B cell (primary cell): ENCODE measurements at places on chromosomes 11 and 22. TPM values are rescaled to one million over a fixed set of nuclear protein-coding genes. Genes with fewer than 3 reads are reported as not detected.

GRCh38 chr11:120524536-120525085 lies 13.1 kb downstream of the GRIK4 start:
- no peak overlapping the region for H3K4me3 ChIP-seq
- no peaks in the 10 kb centered on the region for H3K4me1 ChIP-seq
- no peaks in the 10 kb centered on the region for H3K36me3 ChIP-seq
- no peak overlapping the region for H3K27ac ChIP-seq
- peaks cover 14% of the 10 kb centered on the region for H3K27me3 ChIP-seq

GRCh38 chr22:35464399-35464798 lies 64.5 kb downstream of the MCM5 start:
- peaks cover 10% of the 10 kb centered on the region for H3K4me1 ChIP-seq
- no peaks in the 10 kb centered on the region for H3K36me3 ChIP-seq
- H3K4me3 ChIP-seq, result no peak overlapping the region
- H3K27me3 ChIP-seq, result no peaks in the 10 kb centered on the region

DNA sequence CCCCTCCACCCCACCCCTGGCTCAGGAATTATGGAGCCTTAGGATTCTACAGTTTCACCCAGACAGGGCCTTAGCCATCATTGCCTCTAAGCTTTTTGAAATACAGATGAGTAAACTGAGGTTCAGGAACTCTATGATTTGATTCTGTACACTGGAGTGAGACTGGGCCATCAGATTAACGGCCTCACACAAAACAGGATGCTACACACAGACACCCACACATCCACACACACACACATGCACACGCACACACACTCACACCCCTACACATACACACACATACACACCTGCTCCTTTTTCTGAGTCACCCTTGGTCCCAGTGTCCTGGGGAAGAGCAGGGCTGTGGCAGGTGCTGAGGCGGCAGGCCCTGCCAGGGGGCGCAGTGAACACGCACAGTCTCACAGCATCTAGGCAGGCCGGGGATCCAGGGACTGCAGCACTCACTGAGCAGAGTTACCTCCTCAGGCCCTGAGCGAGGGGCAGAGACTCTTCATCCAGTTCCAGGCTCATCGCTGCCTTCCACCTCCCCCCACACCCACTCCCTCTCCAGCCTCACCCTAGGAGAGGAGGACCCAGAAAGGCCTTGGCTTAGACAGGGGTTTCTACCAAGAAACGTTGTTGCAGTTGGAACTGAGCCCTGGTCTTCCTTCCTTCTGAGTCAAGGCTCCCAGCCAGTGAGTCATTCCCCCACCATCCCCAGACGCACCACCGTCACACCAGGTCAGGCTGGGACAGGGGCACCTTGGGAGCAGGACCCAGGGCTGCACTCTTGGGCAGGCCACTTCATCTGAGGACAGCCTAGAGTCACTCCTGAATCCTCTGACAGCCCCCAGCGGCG lies 89.8 kb upstream of the PARVA start:
- H3K4me3 ChIP-seq, result no peak overlapping the region
- H3K36me3 ChIP-seq, result no peaks in the 10 kb centered on the region
- no peak for DNase-seq
- H3K4me1 ChIP-seq, result peaks cover 5% of the 10 kb centered on the region

Gene GRAP2
- total RNA-seq, result 13.5 and 14.4 TPM in 2 replicates

Gene SLC22A6
- total RNA-seq, result not detected in 2 replicates

Gene DNAJB7
- not detected in 2 replicates for total RNA-seq

Gene PATE1
- not detected in 2 replicates for total RNA-seq

DNA sequence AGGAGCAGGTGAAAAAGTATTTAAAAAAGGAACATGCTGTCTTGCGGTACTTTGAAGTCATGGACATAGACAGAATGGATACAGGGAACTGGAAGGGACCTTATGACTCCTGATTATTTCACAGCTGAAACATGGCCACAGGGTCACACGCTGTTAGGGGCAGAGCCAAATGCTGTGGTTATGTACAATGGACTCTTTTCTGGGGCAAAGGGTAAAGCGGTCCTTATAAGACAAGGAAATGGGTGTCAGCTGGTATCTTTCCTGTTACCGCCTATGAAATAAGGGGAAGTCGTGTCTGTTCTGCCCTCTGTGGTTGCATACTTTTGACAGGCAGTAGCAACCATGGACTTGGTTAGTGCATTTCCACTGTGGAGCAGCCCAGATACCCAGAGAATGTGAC lies 12.8 kb upstream of the ST14 start:
- peaks cover 34% of the 10 kb centered on the region for H3K4me1 ChIP-seq
- peak overlapping the region; percentile 61 for H3K27ac ChIP-seq
- H3K27me3 ChIP-seq, result no peaks in the 10 kb centered on the region
- H3K36me3 ChIP-seq, result peaks cover 17% of the 10 kb centered on the region

DNA sequence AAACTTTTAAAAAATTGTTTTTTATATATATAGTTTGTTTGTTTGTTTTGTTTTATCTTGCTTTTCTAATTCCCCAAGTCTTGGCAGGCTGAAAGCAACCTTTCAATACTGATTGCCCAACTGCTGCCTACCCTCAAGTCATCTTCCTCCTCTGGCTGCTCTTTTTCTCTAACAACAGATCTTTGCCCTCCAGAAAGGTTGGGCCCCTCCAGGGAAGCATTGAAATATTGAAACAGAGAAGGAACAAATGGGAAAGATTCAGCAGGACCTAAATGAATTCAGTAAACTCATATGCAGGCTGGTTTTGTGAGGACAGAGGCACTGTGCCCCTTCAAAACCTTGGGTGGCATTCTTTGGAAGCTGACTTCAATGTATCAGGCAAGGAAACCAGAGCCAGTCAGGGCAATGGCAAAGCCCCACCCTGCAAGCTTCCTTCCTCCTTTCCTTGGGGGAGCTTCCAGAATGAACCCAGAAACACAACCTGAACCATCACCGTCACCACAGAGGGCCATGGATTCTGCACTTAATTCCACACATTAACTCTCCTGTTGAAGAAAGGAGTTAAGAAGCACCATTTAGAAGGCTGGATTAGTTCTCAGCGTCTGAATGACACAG lies 815 bp upstream of the MS4A6A start:
- no peak overlapping the region for H3K4me3 ChIP-seq
- peaks cover 1% of the 10 kb centered on the region for H3K36me3 ChIP-seq
- no peaks in the 10 kb centered on the region for H3K27me3 ChIP-seq
- no peak overlapping the region for H3K27ac ChIP-seq
- H3K4me1 ChIP-seq, result peaks cover 48% of the 10 kb centered on the region

Gene CDCA5
- 0.78 and 1.4 TPM in 2 replicates for total RNA-seq

DNA sequence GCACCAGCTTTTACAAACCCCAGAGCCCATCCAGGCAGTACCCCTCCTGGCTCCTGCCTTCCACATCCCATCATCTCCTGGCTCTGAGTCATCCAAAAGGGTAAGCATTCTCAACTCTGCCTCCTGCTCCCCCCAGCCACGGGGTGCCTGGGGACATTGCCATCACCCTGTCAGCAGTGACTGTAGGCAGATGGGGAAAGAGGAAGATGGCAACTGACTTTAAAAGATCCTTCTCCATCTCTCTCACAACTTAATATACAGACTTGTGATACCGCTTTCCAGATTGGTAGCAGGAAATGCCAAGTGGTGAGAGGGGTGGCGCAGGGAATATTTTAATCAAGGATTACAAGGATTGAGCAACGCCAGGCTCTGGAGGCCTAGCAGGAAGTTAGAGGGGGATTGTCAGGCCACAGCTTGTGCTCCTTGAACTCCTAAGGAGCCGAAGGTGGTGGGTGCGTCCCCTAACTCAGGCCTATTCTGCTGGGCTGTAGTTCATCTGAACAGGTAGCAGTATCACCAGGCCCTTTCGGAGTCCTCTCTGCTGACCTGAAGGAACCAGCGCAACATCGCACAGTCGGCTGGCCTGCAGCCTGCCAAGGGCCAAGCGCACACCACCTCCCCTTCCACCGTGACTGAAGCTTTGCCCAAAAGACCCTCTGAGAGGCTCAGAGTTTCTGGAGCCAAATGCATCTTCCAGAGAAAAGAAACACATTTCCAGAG lies 83.3 kb downstream of the ZC3H12C start:
- H3K4me3 ChIP-seq, result no peak overlapping the region
- DNase-seq, result no peak
- peaks cover 7% of the 10 kb centered on the region for H3K27me3 ChIP-seq
- H3K36me3 ChIP-seq, result no peaks in the 10 kb centered on the region
- H3K4me1 ChIP-seq, result peaks cover 4% of the 10 kb centered on the region
- H3K27ac ChIP-seq, result no peak overlapping the region

DNA sequence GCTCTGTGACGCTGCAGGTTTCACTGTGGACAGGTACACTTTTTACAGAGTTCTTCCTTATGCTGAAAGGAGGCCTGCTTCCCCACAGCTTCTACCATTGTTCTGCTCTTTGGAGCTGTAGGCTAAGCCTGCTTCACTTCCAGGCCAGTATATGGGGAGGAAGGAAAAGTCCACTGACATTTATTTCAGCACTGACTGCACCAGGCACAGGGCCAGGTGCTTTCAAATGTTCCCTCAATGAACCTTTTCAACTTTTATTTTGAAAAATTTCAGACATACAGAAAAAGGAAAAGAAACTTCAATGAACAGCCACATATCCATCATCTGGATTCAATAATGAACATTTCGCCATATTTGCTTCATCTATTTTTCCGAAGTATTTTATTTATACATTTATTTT lies 22.0 kb downstream of the POU2F3 start:
- H3K27me3 ChIP-seq, result no peaks in the 10 kb centered on the region
- no peaks in the 10 kb centered on the region for H3K36me3 ChIP-seq
- no peak overlapping the region for H3K4me3 ChIP-seq
- H3K27ac ChIP-seq, result no peak overlapping the region
- no peaks in the 10 kb centered on the region for H3K4me1 ChIP-seq
- no peak for DNase-seq

Gene MMP8
- not detected in 2 replicates for total RNA-seq

DNA sequence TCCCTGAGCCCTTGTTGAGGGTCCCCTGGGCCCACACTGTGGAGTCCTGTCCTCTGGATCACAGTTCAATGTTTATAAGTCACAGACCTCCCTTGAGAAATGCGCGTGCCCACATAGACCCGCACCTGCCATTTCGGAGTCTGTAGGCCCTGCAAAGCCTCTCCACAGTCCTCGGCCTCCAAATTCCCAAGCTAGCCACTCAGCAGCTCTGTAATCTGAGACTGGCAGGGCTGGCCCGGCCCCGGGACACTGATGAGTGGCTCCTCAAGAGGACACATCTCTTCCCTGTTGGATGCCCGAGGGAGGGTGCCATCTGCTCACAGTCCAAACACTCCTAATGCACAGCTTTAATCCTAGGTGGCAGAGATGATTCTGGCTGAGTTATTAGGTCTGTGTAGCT lies 39.1 kb downstream of the B3GAT1 start:
- H3K36me3 ChIP-seq, result no peaks in the 10 kb centered on the region
- H3K4me3 ChIP-seq, result no peak overlapping the region
- H3K27ac ChIP-seq, result no peak overlapping the region
- no peaks in the 10 kb centered on the region for H3K4me1 ChIP-seq

DNA sequence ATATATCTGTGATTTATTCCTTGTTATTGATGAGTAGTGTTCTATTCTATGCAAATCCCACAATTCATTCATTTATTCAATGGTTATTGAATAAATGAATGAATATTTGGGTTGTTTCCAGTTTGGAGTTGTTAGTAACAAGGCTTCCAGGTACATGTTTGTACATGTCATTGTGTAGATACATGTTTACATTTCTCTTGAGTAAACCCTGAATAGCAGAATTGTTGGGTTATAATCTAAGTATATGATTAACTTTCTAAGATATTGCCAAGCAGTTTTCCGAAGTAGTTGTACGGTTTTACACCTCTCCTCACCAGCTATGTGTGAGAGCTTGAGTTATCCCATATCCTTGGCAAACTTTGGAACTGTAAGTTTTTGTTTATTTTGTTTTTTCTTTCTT lies 18.5 kb upstream of the OR8G1 start:
- H3K27ac ChIP-seq, result no peak overlapping the region
- H3K4me1 ChIP-seq, result no peaks in the 10 kb centered on the region
- H3K36me3 ChIP-seq, result no peaks in the 10 kb centered on the region
- no peaks in the 10 kb centered on the region for H3K27me3 ChIP-seq
- H3K4me3 ChIP-seq, result no peak overlapping the region

DNA sequence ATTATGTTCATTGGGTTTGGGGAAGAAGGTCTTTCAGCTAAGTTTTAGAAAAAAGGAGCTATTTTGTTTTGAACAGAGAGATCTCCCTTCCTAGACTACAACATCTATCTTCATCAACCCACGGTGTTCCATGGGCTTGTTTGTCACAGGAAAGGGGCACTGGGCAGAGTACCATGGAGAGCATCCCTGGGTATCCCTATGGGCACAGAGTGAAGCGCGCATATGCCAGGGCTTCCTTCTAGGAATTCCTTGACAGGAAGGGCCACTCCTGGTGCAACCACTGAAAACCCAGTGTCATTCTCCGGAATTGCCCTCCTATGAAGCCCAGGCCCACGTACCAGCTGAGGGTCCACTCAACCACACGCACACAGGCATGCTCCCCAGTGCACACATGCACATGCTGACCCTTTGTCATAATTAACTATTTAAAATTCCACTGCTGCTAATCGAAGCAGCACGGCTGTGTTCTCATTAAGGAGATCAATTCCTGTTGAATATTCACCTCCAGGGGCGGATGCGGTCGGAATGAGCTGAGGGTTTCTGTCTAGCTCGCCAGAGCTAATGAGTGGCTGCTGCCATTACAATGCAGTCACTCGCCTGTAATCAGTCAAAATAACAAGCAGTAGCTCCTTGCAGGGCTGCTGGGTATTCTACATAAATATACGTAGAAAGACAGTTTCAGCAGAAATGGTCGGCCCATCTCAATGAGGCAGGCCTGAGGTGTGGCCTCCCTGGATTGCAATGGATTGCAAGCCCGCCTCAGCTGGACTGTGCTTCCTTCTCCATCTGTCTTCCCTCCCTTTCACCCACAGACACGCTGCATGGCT lies 512.5 kb downstream of the OPCML start:
- no peaks in the 10 kb centered on the region for H3K4me1 ChIP-seq
- no peak for DNase-seq
- H3K27me3 ChIP-seq, result no peaks in the 10 kb centered on the region
- H3K4me3 ChIP-seq, result no peak overlapping the region
- no peak overlapping the region for H3K27ac ChIP-seq

GRCh38 chr11:8829556-8829955 lies 81.4 kb upstream of the AKIP1 start:
- H3K4me1 ChIP-seq, result peaks cover 16% of the 10 kb centered on the region
- H3K27me3 ChIP-seq, result no peaks in the 10 kb centered on the region
- no peak for DNase-seq
- H3K27ac ChIP-seq, result no peak overlapping the region

GRCh38 chr22:30127749-30128166 lies 47.5 kb downstream of the HORMAD2 start:
- DNase-seq, result no peak
- no peak overlapping the region for H3K4me3 ChIP-seq
- no peaks in the 10 kb centered on the region for H3K27me3 ChIP-seq
- no peaks in the 10 kb centered on the region for H3K36me3 ChIP-seq
